ENCODE measurements at places on chromosomes 12 and 14.
A peak's percentile ranks its signal among the peaks of the same experiment; 100 is the strongest.

DNA sequence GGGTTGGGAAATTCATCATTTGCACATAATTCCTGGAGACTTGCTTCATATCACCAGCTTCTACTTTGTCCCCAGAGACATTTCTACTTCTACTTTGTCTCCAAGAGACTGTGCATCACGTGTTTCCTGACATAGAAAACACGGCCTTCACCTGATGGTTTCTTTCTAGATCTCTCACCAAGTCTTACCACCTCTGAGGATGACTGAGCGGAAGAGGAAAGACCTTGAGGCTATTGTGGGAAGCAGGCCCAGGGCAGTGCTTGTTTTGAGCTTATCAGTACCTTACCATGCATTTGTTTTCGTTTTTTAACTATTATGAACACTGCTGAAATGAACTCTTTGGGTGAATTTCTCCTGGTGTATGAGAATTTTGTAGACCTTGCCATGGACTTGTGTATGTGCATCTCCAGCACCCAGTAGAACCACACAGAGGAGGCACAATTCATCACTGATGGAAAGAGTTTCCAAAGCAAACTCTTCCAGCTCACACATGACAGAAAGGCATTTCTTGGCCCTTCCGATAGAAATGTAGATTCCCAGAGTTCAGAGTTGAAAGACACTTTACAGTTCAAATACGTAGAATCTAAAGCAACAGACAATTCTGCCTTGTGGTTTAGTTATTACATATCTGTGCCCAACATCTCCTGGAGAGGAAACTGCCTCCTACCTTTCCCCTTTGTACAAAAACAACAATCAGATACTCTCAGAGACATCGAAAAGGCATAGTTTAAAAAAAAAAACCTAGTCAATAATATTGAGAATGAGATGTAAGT lies 434.7 kb downstream of the FUT8 start:
- DNase-seq, result no peak

DNA sequence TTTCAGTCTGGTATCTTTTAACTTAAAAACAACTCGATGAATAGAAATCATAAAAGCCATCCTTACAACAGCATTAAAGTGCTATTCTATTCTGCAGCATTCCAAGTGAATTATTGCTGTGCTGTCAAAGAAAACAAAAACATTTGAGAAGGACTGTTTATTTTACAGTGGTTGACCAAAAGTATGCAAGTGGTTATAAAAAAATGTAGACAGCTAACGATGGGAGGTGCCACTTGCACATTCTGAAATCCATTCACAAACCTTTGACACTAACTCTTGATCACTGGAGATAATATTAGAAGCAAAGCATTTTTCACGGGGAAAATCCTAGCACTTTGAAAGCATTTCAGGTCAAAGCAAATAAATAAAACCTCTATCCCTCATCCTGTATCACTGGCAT lies 55.6 kb downstream of the HMGA2 start:
- DNase-seq, result no peak

GRCh38 chr12:104342635-104343249 lies 39.2 kb downstream of the EID3 start:
- DNase-seq, result no peak

DNA sequence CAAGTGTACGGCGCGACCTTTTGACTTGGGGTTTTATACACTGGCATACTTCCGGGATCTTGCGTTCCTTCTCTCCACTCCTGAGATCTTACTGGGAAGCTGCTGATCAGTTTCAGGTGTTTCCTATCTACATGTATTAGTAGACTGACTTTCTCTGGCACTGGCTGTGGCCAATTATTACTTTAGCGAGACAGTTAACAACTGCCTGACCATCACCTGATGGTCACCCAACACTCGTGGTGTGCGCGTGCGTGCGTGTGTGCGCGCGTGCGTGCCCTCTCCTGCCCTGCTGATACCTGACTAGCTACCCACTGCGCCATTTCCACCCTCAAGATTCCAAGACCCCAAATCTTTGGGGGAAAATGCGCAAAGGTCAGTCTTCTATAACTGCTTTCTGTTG lies 249.9 kb downstream of the AEBP2 start:
- DNase-seq, result no peak

DNA sequence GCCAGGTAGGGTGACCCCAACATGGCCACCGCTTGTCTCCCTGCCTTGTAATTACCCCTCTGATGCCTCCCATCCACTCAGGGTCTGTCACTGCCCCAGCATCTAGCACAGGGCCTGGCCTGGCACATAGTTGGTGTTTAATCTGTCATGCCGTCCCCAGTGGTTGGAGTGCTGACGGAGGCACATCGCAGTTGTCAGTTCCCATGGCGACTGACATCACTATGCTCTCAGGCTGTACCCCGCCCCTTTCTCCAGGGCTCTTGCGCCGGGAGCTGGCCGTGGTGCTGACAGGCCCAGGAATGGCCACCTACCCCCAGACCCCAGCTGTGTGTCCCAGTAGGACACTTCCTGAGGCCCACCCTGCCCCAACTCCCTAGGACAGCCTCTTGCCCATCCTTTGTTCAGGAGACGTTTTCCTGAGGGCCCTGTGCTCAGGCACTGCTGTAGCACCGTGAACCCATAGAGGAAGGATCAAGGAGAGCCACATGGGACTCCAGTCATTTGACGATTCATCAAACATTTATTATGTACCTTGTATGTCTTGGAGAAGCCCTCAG lies 23.0 kb downstream of the FAM222A start:
- DNase-seq, result peak; percentile 56

GRCh38 chr12:88994537-88994936 lies 357.8 kb downstream of the DUSP6 start:
- no peak for DNase-seq

DNA sequence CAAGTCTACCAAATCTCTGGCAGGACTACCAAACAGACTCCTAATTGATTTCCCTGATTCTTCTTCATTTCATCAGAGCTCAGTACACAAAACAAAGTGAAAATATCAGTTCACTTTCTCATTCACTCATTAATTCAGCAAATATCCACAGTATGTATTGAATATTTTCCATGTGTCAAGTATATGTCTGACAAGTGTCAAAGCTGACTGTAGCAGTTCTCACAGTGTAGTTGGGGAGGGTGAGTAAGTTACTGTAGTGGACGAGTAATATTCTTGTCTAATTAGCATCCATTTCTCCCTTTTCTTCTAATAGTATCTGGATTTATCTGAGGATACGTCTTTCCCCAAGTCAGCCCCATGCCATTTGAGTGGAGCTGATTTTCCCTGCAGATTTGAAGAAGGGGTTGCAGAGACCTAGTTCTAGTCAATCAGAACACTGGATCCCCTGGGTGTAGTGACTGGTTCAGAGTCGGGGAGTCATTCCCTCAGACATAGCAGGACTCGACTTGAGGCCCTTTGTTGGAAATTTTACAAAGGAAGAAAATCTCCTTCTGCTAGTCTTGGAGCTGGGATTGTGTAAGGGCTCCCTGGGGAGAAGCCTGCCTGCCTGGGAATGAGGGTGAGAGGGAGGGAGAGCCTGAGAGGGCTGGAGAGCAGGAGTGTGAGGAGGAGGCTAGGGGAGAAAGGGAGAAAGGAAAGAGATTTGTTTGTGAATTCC lies 51.4 kb downstream of the GRIP1 start:
- no peak for DNase-seq

GRCh38 chr12:112777387-112778310 lies 13.9 kb upstream of the RPH3A start:
- no peak for DNase-seq

DNA sequence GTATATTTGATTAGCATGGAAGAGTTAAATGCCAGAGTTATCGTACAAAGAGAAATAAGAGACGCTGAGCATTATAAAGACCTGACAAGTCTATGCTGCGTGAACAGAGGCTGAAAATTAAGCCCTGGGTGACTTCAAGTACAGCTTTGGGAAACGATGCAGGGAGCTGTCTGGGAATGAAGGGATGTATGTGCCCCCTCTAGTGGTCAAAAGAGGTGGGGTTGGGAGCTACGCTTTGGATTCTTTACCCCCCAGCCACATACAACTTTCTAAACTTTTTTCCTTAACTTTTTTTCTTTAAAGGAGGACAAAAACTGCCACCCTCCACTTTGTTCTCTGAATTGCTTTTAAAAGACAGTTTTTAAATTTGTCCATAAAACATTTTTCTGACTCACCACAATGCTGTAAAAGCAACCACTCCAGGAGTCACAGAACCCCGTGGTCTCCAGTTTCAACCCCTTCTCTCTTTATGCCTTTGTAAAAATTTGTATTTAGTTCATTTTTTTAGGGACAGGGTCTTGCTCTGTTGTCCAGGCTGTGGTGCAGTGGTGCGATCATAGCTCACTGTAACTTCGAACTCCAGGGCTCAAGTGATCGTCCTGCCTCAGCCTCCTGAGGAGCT lies 59.4 kb downstream of the ZNF664 start:
- no peak for DNase-seq

DNA sequence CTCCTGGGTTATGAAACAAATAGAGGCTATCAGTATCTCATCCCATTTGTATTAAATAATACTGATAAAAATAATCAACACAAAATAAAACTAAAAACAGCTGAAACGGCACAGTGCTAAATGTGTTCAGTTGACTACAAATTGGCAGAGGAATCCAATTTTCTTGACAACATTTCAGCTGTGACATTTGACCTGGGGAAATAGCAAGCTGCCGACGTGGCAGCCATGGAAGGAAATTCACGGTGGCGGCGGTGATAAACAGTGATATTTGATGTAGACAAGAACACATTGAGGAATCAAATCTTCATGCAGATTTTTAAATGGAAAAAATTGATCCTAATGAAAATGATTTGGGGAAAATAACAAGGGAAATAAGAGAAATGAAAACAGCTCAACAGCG lies 159.1 kb upstream of the RTL1 start:
- DNase-seq, result peak; percentile 9

GRCh38 chr14:94816113-94816512 lies 46.2 kb upstream of the GSC start:
- DNase-seq, result no peak

DNA sequence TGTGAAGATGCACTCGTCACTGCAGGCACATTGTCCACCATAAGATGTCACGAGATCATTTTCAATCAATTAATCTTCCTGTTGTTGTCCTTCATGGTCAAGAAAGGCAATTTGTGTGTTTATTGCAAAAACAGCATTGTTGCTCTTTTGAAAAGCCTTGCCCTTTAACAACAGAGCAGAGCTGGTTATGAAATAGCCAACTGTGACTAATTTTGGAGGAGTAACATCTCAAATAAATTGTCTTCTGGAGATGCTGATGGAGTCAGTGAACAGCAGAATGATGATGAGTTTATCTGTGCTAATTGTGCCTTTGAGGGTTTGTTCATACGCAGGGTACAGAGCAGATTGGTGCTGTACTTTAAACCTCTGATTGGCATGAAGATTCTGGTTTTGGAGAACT lies 88.3 kb upstream of the E2F7 start:
- DNase-seq, result no peak

- DNase-seq, result no peak
These were observed 178.9 kb downstream of the KLHL28 start for GRCh38 chr14:44782775-44783238.

DNA sequence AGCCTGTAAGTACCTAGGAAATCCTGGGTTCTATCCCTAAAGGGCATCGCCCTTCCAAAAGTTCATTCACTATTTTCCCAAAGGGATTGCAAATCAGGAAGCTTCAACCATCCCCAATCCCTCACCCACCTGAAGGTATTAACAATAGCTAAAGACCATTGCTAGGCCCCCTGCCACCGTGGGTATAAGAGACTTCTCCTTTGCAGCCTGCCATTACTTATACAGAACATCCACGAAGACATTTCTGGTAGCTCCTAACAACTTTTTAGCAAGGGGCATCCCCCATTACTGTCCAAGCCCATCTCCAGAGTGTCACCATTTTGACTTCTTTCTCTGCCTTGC lies 384 bp upstream of the SMUG1 start:
- no peak for DNase-seq

DNA sequence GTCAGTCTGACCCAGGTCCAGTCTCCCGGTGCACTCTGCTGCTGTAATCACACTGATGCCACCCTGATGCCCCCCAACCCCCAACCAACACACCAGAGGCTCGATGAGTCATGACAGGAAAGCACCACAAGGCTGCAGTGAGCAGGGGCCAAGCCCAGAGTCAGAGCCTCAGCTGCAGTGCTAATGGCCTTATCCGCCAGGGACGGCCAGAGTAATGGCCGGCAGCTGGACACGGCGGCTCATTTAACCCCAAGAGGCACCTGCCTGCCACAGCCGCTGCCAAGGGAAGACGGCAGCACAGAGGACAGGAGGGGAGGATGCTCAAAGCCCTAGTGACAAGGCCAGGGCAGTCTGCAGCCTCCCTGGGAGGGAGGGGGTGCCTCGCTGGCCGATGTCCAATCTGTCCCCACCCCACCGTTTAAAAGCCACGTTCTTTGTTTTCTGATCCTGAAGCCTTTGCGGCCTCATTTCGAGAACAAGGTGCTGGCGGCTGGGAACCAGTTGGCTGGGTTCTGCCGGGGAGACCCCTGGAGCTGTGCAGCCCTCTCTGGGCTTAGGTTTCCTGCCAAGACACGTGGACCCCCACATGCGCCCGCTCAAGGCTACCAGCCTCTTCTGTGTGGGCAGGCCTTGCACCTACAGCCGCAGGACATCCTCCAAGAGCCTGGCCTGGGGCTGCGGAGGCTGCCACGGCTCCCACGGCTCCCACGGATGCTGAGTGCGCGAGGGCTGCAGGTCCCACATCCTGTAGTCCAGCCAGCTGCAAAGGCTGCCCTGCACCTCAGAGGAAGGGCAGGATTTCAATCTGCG lies 13.1 kb downstream of the CCDC85C start:
- peak; percentile 72 for DNase-seq

- DNase-seq, result no peak
These were observed 86.4 kb downstream of the ST8SIA1 start for GRCh38 chr12:22248121-22248520.

DNA sequence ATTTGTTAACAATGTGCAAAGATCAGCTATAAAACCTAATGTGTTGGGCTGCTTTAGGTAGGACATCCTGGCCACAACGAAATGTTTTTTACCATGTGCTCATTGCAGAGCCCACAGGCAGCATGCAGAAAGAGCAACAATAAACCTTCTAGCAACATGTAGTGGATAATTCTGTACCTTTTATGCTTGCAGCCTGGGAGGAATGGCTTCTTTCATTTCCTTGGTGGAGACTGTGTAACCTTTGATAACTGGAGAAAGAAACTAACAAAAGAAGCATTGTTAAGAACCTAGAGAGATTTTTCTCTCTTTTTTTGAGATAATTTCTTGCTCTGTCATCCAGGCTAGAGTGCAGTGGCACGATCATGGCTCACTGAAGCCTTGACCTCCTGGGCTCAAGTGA lies 225.5 kb upstream of the PRICKLE1 start:
- no peak for DNase-seq

DNA sequence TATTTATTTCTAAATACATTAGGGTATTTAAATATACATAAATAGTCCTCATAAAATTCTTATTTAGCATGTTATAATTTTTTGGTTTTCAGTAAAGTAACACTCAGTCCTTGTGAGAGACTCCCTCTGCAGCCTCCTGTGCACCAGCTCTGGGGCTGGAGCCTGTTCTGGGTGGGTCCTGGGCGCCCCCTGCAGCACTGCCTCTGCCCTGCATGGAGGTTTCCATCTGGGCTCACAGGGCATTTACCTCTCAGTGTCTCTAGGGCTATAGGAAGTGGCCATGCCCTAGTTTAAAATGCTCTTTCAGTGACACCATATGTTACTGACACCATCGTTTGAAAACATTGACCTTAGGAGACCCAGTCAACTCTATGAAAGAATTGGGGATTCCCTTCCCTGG lies 1155.2 kb downstream of the TMEM121 start:
- DNase-seq, result no peak

GRCh38 chr12:130872179-130873096 lies 572 bp downstream of the RAN start:
- no peak for DNase-seq
